ENCODE measurements at places on chromosomes 11 and 22.

GRCh38 chr22:50527921-50528681 lies 1.7 kb downstream of the TYMP start:
- DNase-seq = no peak

GRCh38 chr11:71063129-71063528 lies 189.2 kb downstream of the SHANK2 start:
- no peak for DNase-seq

DNA sequence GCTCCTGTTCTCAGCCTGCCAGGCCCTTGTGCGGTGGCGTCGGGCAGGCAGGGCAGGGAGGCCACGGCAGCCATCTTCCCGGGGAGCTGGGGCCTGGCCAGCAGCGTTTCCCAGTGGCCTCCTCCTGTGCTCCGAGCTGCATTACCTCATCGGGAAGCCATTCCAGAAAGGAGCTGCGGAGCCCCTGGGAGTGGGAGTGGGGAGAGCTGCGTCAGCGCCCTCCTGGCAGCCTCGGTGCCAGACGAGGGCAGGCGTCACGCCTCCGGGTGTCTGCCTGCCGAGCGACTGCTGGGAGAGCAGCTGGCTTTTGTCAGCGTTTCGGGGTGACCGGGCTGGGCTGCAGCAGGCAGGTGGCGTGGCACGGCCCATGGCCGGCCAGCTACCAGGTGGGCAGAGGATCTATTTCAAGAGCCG lies 30.9 kb upstream of the WNT7B start:
- no peak for DNase-seq

- DNase-seq = no peak
Observed at GRCh38 chr11:95307286-95307685, 76.3 kb upstream of the SESN3 start.

DNA sequence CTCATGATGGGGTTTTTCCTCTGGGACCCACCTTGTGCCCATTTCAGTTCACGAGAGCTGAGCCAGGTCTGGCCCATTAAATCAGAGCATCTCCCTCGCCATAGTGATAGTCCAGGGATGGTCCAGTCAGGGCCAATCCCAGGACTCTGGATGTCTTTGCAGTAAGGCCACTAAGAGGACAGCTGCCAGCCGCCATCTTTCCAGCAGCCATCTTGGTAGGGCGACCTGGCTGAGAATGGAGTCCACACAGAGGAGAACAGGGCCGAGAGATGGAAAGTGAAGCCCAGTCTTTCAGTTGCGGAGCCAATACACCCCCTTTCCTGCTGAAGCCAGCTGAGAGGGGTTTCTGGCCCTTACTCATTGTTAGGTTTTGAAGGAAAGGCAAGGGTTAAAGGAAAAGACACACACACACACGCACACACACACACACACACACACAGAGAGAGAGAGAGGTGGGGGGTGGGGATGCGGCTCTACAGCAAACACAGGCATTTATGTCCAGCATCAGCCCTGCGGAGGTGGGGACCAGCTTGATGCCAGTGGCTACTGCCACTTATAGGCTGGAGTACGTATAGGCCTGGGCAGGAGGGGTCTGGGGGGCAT lies 12.4 kb upstream of the KIAA0930 start:
- DNase-seq = no peak

DNA sequence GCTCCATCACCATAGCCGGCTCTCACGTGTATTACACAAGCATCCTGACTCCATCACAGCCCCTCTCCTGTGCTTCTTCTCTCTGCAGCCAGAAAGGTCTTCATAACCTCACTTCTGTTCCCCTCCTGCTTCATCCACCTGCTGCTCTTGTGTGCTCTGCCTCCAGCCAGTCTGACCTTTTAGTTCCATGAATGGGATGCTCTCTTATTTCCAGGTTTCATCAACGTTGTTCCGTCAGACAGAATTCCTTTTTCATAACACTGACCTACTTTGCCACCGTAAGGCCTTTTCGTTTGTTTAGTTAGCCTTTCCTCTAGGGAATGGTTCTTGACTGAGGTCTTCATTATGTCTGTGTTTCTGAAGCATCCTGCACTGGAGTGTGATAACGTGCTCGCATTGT lies 18.8 kb downstream of the GRAMD1B start:
- DNase-seq = no peak

GRCh38 chr11:47986742-47987141 lies 6.4 kb downstream of the PTPRJ start:
- DNase-seq = no peak

- DNase-seq = no peak
Observed at GRCh38 chr22:32733923-32734514, 67.5 kb upstream of the TIMP3 start.

GRCh38 chr22:40607506-40607905 lies 29.0 kb downstream of the MRTFA start:
- no peak for DNase-seq

GRCh38 chr11:76604626-76605241 lies 65.8 kb downstream of the LRRC32 start:
- DNase-seq = no peak

- no peak for DNase-seq
Observed at GRCh38 chr11:111018566-111018965, 227.0 kb upstream of the POU2AF2 start.

DNA sequence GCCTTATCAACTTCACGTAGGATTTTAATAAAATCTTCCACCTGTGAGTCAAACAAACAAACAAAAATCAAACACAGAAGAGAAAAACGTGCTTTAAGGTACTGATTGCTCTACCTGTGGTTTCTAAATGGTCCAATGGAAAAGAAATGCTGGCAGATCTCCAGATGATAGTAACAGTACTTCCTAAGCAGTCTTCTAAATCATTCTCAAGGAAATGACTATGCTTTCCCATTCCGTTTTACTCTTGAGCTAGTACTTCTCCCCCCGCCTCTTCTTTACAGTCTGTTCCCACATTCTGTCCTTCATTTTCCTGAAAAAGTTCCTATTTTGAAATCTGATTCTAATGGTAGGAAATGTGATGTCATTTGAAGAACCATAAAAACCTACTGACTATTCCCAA lies 25.4 kb downstream of the SAAL1 start:
- no peak for DNase-seq

DNA sequence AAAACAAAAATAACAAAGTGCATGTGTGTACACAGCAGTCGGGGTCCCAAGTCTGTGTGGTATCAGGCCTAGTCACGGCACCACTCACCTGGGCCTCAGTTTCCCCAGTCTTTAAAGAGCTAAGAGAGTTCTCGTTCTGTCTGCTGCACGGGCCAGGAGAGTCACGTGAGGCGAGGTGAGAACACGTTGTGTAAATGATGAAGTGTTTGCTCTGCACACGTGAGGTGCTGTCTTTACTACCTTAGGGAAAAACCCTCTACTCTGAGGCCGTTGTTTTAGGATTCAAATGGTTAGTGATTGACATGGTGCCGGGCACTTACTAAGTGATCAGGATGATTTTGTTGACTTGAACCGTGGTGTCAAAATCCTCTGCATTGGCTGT lies 86.5 kb upstream of the PPARA start:
- no peak for DNase-seq

DNA sequence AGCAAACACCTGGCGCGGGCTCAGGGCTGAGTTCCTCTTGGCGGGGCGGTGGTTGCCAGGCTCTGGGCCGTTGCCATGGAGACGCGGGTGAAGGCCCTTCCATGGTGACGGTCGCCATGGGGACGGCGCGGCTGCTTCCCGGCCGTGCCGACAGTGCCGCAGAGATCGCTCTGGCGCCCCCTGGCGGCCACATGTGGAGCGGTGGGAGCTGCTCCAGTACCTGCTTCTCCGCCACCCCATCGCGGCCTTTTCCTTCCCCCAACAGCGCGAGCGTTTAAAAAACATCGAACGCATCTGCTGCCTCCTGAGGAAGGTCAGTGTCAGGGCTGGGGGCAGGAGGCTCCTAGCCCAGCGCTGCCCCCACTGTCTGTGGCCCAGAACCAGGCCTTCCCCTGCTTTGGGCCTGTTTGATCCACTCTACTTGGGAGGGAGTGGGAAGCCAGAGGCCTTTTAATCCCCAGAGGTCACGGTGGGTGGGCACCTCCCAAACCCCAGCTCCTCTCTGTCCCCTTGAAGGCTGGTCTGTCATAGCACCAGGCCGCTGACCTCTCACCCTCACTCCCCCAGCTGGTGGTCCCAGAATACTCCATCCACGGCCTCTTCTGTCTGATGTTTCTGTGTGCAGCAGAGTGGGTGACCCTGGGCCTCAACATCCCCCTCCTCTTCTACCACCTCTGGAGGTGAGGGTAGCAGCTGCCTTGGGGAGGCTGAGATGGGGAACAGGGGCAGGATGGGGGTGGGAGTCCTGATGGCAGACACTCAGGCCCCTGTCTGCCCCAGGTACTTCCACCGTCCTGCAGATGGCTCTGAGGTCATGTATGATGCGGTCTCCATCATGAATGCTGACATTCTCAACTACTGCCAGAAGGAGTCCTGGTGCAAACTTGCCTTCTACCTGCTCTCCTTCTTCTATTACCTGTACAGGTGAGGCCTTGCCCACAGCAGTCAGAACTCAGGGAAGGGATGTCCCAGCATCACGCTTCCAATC lies 4.8 kb downstream of the CNIH2 start:
- DNase-seq = peak; percentile 99

DNA sequence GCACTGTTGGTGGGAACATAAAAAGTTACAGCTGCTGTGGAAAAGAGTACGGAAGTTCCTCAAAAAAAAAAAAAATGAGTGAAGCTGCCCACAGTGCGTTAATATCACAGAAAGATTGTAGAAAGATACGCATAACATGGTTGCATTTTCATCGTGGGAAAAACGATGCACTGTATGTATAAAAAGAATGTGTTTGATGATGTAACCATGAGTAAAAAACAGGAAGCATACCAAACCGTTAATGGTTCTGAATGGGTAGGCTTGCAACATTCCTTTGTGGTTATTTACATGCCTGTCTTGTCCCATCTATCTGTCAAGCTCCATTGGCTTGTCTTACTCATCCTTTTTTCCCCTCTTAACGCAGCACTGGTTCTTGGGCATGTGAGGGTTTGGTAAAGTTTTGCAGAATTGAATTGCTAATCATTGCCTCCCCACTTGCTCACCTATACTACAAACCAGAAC lies 33.8 kb upstream of the DKK3 start:
- DNase-seq = no peak

DNA sequence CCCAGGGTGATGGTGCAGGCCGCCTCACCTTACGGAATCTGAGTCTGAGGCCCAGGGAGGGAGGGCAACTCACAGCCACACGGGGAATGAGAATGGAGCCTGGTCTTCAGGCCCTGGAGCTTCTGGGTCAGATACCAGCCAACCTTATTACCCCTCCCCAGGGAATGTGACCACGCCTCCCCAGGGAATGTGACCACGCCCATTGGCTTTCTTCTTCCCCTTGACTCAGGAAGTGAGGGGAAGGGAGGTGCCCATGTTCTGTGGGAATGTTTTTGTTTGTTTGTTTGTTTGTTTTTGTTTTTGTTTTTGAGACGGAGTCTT lies 57.5 kb upstream of the RBFOX2 start:
- DNase-seq = no peak

- DNase-seq = no peak
Observed at GRCh38 chr11:17686231-17686980, 33.0 kb upstream of the MYOD1 start.

- no peak for DNase-seq
Observed at GRCh38 chr22:43216738-43217137, 29.8 kb upstream of the TTLL12 start.

GRCh38 chr11:120529911-120530310 lies 18.4 kb downstream of the GRIK4 start:
- no peak for DNase-seq

GRCh38 chr11:129705341-129705740 lies 110.3 kb upstream of the TMEM45B start:
- DNase-seq = no peak

DNA sequence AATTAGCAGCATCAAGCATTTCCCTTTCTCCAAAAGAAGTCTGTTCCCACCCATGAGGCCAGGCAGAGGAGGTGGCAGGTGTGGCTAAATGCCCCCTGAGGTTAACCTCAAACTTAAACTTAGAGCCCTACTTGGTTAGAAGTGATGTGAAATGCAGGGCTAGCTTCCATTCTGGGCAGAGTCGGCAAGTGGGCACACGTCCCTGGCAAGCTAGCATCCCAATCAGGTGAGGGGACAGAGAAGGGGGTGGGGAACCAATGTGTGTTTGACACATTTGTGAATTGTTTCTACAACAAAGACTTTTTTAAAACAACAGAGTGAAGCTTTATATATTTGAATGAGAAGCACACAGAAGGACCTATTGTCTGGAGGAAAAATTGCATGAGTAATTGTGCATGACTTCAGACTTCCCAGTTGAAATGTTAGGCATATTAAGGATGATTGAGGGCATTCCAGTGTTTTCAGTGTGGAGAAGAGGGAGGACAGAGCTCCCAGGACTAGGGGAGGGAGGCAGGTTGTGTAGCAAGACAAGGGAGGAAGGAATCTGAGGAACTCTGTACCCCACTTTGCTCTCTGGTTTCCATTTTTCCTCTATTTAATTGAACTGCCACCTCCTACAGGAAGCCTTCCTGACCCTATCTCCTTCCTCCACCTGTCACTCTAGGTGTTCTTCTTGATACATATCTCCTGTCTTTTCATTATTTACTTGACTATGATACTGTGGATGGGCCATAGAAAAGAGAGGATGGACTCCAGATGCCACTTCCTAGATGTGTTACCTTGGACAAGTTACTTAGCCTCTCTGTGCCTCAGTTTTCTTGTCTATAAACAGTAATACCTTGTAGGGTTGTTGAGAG lies 83.3 kb upstream of the PICALM start:
- DNase-seq = no peak

- no peak for DNase-seq
Observed at GRCh38 chr11:33195462-33196173, 34.3 kb upstream of the CSTF3 start.

- DNase-seq = no peak
Observed at GRCh38 chr11:69630017-69630416, 10.9 kb upstream of the CCND1 start.

DNA sequence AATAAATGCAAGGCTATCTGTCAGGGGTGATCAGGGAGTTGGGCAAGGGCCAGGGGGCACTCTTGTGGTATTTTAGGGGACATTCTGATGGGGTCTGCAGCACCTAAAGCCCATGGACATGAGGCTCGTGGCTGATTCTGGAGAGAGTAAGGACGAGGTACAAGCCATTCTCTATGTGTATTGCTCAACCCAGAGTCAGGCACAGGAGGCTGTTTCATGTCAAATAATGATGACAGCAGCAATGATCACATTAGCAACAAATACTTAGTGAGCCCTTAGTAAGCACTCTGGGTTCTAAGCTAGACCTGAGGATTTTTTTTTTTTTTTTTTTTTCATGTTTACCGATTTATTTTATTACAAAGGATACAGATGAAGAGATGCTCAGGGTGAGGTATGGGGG lies 83.5 kb upstream of the THY1 start:
- DNase-seq = no peak

- no peak for DNase-seq
Observed at GRCh38 chr22:39833093-39833492, 60.5 kb downstream of the ENTHD1 start.

- no peak for DNase-seq
Observed at GRCh38 chr11:132114185-132114584, 743.8 kb downstream of the NTM start.

- no peak for DNase-seq
Observed at GRCh38 chr22:30284172-30284571, 5.1 kb downstream of the CASTOR1 start.
